Activated CD4-positive, alpha-beta T cell treated with anti-CD3 and anti-CD28 coated beads for 36 hours (primary cell): ENCODE measurements at places on chromosomes 16 and 17. TPM values are rescaled to one million over a fixed set of nuclear protein-coding genes. Genes with fewer than 3 reads are reported as not detected.

Gene SHISA6
- total RNA-seq = not detected

Gene LPO
- not detected for total RNA-seq

Gene DRC3
- 0.11 TPM for total RNA-seq

Gene CCL8
- total RNA-seq = not detected

Gene PNMT
- not detected for total RNA-seq

Gene GDPD3
- 7.0 TPM for total RNA-seq

Gene HBQ1
- total RNA-seq = 1.1 TPM

Gene ELMO3
- 3.0 TPM for total RNA-seq

Gene KRT32
- total RNA-seq = not detected

Gene MT1F
- total RNA-seq = 7.1 TPM

Gene TEKT3
- not detected for total RNA-seq

Gene CDRT15L2
- not detected for total RNA-seq

Gene IGFALS
- not detected for total RNA-seq

Gene KATNIP
- total RNA-seq = 12.3 TPM

Gene KRTAP4-9
- not detected for total RNA-seq

Gene PITPNM3
- total RNA-seq = 0.69 TPM

Gene SLC22A31
- 0.49 TPM for total RNA-seq

Gene MRPL10
- 66.9 TPM for total RNA-seq

Gene ZPBP2
- total RNA-seq = 0.19 TPM

Gene STX8
- 65.7 TPM for total RNA-seq

Gene AATK
- 0.35 TPM for total RNA-seq

Gene SLC9A5
- total RNA-seq = 4.5 TPM

Gene GFOD2
- 8.7 TPM for total RNA-seq

Gene KRT23
- total RNA-seq = not detected

Gene CD300H
- total RNA-seq = not detected

Gene CDR2L
- total RNA-seq = 0.89 TPM

Gene SLC39A11
- total RNA-seq = 17.2 TPM

Gene NAGLU
- 12.5 TPM for total RNA-seq

Gene NGFR
- 0.21 TPM for total RNA-seq

Gene SNTB2
- 15.7 TPM for total RNA-seq

Gene MYH4
- not detected for total RNA-seq

Gene KRT33A
- not detected for total RNA-seq

Gene CD300C
- not detected for total RNA-seq

Gene TRIM25
- total RNA-seq = 173 TPM

Gene SLC4A1
- not detected for total RNA-seq

Gene SLC35G6
- not detected for total RNA-seq

Gene SHISA9
- total RNA-seq = not detected

Gene EIF3CL
- total RNA-seq = 121 TPM

Gene GUCY2D
- total RNA-seq = not detected

Gene TMIGD1
- not detected for total RNA-seq

Gene PDILT
- total RNA-seq = not detected

Gene NPIPA7
- total RNA-seq = 13.7 TPM

Gene SLC16A5
- 6.0 TPM for total RNA-seq

Gene EPOP
- 31.8 TPM for total RNA-seq

Gene SPAG7
- total RNA-seq = 61.4 TPM

Gene UNKL
- 31.3 TPM for total RNA-seq

Gene KRTAP1-1
- not detected for total RNA-seq

Gene GNPTG
- total RNA-seq = 17.4 TPM

Gene ACSM2B
- total RNA-seq = not detected

Gene CLEC18B
- 0.23 TPM for total RNA-seq

Gene GRAPL
- 2.9 TPM for total RNA-seq

Gene PDIA2
- total RNA-seq = not detected

Gene KCNJ18
- total RNA-seq = not detected

Gene TMEM132E
- not detected for total RNA-seq

Gene SLFN13
- total RNA-seq = 18.6 TPM

Gene IRX3
- total RNA-seq = not detected
